ENCODE measurements at places on chromosomes 7 and 10.

- DNase-seq: no peak
Measured at GRCh38 chr10:114821915-114822443, 399 bp downstream of the FHIP2A start.

DNA sequence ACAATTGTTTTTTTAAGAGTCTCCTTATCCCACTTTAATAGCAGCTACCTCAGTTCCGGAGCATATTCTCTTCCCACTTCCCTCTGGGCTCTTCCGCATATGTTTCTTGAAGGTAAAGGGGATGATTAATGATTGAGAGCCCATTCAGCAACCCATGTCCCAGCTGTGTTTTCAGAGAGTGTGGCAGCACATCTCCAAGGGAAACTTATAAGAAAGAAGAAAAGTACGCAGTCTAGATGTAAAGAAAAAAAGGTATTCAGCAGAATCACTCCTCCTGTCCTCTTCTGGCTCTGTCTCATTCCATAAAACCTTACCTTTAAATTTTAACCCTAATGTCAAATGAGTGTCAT lies 9.7 kb upstream of the ANKRD7 start:
- DNase-seq: no peak

GRCh38 chr7:102252366-102252982 lies 34.2 kb upstream of the SH2B2 start:
- no peak for DNase-seq

DNA sequence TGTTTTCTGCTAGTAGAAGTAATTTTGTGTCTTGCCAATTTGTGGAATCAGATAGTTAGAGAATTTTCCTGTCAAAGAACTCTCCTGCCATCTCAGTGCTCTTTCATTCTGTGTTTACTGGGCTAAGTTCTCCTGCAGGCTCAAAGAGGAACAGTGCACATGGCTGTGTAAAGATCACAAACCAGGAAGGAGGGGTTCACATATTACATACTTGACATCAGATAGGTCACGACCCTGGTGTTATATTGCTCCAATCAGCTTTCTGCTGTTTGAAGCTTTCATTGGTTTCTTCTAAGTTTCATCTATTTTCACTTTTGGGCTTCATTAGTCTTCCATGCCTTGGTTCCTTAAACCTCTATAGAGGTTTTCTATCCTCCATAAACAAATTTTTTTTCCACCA lies 13.5 kb upstream of the ELMO1 start:
- DNase-seq: no peak

DNA sequence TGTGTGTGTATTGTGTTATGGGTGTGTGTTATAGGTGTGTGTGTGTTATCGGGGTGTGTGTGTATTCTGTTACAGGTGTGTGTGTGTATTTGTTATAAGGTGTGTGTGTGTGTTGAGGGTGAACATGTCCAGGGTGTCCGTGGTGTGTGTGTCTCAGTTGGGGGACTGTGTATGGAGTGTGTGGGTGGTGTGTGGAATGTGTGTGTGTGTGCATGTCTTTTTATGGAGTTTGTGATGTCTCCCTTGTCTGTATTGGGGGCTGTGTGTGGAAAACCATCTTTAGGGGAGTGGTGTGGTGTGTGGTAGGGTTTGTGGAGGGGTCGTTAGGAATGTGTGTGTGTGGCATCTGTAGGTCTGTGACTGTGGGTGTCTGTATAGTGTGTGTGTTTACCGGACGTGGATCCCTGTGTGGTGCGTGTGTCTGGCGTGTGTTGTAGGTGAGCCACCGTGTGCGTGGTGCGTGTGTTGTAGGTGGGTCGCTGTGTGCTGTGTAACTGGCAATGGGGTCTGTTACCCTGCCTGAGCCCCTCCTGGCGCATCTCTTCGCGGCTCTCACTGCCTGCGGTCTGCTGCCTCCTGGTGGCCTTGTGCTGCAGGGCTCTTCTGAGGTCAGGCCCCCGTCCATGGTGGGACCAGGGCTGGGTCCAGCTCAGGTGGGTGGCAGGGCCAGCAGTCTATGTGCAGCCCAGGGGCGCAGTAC lies 61.7 kb downstream of the PALD1 start:
- no peak for DNase-seq

DNA sequence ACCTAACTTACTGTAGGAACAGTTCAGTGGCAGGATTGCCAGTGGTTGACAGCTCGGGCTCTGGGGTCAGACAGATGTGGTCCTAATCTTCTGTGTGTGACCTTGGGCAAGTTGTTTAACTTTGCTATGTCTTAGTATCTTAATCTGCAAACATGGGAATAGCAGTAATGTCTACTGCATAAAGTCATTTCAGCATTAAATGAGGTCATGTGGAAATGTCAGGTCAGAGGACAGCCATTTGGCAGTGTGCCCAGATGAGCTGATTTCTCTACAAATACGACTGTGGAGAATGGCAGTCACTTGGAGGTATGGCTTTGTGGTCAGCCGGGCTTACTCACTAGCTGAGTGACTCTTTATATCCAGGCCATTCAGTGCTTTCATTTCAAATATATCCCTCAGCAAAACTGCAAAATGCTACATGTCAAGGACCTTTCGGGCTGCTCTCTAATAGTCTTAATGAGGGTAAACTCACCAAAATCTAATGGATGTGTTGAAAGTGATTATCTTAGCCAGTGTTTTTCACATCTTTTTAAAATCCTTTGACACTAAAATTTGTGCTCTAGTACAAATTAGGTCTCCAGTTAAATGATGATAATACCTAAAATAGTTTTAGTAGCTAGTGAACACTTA lies 171.4 kb downstream of the ST7 start:
- DNase-seq: no peak

GRCh38 chr10:131944976-131945695 lies 36.6 kb downstream of the BNIP3 start:
- DNase-seq: peak; percentile 61

GRCh38 chr7:141389140-141389796 lies 161.9 kb upstream of the AGK start:
- DNase-seq: no peak

DNA sequence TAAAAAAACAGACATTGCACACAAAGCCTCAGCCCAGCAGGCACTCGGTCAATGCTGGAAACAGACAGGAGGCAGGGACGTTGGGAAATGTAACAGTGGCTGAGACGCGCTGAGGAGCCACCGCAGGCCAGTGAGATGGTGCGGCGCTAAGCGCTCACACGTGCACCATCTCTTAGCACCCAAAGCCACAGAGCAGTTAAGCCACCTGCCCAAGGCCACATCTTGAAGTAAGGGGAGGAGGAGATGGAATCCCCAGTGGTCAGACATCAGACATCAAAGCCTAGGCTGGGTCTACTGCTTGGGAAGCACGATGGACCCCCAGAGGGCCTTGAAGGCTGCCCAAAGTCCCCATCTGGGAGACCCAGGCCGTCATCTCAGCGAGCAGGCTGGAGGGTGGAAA lies 15.6 kb downstream of the LAT2 start:
- no peak for DNase-seq

GRCh38 chr7:24701261-24702235 lies 55.7 kb downstream of the GSDME start:
- no peak for DNase-seq

GRCh38 chr10:98110356-98110755 lies 24.1 kb upstream of the R3HCC1L start:
- no peak for DNase-seq

DNA sequence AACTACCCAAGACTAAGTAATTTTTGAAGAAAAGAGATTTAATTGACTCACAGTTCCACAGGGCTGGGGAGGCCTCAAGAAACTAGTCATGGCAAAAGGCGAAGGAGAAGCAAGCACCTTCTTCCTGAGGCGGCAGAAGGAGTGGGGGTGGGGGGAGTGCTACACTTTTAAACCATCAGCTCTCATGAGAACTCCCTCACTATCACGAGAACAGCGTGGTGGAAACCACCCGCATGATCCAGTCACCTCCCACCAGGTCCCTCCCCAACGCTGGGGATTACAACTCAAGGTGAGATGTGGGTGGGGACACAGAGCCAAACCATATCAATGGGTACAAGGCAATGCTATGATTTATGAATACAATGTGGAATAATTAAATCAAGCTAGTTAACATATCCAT lies 241.9 kb downstream of the PTPRN2 start:
- peak; percentile 44 for DNase-seq

- DNase-seq: no peak
Measured at GRCh38 chr7:84194484-84195271, at the start of gene SEMA3A. TSS of gene SEMA3A (minus strand) at chr7:84194789. CDS start at chr7:84194586, 203 bp downstream.

- no peak for DNase-seq
Measured at GRCh38 chr7:32163896-32164295, 93.7 kb upstream of the PDE1C start.

GRCh38 chr10:35368485-35369048 lies 32.3 kb downstream of the CCNY start:
- no peak for DNase-seq

Measured in cardiac septum (tissue), 1 donor.